Activated CD4-positive, alpha-beta memory T cell treated with anti-CD3 and anti-CD28 coated beads for 36 hours (primary cell): ENCODE measurements at places on chromosomes 6 and 20. TPM values are rescaled to one million over a fixed set of nuclear protein-coding genes. Genes with fewer than 3 reads are reported as not detected.

Gene MARCKS
- 0.07 TPM for total RNA-seq

Gene KCNK5
- 16.5 TPM for total RNA-seq

Gene HEY2
- not detected for total RNA-seq

Gene ADTRP
- total RNA-seq, result 24.1 TPM

Gene AIF1
- 29.0 TPM for total RNA-seq

Gene DEFB132
- total RNA-seq, result not detected

Gene NKAIN2
- total RNA-seq, result not detected

Gene SLC22A1
- 0.14 TPM for total RNA-seq

Gene CTAGE9
- not detected for total RNA-seq

- DNase-seq, result no peak
These were observed 274.5 kb downstream of the ALDH8A1 start for GRCh38 chr6:134675110-134676054.

- DNase-seq, result peak; percentile 52
These were observed 445.9 kb upstream of the JARID2 start for GRCh38 chr6:14799928-14800327.

DNA sequence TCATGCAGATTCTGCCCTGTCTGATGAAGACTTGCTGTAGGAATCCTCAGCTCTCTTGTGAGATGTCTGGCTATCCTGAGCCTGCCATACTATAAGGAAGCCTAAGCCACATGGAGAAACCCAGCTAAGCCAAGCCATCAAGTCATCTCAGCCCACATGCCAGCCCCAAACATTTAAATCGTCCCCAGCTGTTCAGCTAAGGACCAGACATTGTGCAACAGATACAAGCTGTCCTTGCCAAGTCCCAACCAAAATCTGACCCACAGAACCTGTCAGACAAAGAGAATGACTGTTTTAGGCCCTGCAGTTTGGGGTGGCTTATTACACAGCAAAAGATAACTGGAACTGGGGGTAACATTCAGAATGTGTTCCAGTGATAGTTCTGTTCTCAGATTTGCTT is 36.8 kb upstream of the FOXC1 start:
- DNase-seq, result no peak

- DNase-seq, result no peak
These were observed 19.1 kb downstream of the ZMYND8 start for GRCh38 chr20:47337413-47337812.

GRCh38 chr6:42251911-42252637 is 34.4 kb upstream of the MRPS10 start:
- no peak for DNase-seq

DNA sequence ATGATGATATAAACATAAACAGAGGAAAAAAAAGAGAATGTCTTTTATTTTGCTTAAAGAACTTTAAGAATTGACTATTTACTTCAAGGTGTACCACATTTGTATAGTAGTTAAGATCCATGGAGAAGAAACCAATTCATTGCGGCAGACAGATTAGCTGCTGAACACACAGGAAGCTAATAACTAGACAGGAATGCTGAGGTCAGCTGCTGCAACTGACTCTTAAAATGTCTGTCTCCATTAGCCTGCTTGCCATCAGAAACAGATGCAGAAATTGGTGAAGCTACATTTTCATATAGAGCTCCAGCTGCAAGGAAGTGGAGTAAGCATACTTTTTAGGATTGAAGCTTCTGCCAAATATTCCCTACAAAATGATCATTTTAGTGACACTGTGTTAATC is 939.5 kb downstream of the EPHA7 start:
- DNase-seq, result no peak

DNA sequence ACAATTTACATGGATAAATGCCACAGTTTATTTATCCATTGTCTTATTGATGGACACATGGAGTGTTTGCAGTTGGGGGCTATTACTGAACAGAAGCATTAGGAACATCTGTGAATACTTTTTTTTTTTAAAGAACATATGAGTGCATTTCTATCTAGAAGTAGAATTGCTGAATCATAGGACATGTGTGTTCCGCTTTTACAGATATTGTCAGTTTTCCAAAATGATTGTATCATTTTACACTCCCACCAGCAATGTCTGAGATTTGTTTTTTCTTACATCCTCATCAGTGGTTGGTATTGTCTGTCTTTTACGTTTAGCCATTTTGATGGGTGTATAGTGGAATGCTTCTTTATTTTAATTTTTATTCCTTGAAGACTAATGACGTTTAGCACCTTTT is 42.0 kb upstream of the ASIP start:
- no peak for DNase-seq

DNA sequence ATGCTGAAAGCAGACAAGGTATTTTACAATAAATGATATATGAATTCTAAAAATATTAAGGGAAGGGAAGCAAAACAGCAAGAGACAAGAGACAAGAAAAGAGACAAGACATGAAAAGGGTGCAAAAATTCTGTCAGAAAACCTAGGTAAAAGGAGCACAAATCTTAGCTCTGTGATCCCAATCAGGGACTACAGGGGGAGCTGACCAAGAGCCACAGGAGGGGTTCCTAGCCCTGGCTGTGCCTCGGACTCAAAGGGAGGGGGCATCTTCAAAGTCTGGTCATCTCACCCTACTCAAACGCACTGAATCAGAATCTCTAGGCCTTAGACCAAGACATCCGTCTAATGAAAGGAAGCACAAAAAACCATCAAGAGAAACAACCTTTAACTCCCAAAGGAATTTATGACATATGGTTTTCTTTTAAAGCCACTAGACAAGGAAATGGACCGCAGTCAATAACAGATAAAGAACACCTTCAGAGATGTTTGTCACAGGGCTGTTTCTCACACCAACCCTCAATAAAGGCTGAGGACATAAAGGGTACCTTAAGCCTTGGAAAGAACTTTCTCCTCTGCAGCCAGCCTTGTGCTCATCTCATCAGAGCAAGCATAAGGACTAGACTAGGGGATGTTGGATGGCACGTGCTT is 130.4 kb upstream of the CDYL start:
- no peak for DNase-seq

- no peak for DNase-seq
These were observed 51.4 kb downstream of the RIN2 start for GRCh38 chr20:19809505-19809904.

- no peak for DNase-seq
These were observed 56.3 kb downstream of the EDN3 start for GRCh38 chr20:59356662-59357165.

- peak; percentile 20 for DNase-seq
These were observed 14.0 kb upstream of the HLA-F start for GRCh38 chr6:29709188-29709587.

DNA sequence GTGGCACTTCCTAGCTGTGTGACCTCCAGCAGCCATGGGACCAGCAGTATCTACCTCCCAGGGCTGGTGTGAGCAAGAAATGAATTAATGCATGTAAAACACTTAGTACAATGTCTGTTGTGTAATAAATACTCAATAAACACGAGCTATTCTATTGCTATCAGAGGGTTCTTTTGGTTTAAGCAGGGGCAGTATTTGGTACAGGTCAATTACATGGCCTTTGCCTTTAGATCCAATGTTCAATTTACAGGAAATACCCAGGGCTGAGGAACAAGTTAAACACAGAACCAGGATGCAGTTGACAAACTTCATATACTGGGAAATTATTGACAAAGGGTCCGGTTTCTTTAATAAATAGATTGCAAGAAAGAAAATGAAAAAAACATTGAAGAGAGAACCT is 2.9 kb downstream of the TGM2 start:
- no peak for DNase-seq

DNA sequence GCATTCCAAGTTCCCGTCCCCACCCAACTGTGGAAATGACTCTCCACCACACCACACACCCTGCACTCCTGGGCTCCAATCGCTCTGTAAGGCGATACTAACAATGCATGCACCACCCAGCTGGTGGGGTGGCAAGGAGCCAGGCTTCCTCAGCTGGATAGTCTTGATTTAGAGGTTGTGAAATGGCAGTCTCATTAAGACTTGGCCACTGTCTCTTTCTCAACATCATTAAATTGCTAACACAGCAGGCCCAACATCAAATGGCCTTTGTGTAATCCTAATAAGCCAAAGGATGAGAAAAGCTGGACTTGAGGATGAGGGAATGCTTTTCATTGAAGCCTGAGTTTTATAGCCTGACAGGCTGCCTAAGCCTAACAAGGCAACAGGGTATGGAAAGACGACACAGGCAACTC is 223.7 kb downstream of the GMDS start:
- DNase-seq, result no peak

DNA sequence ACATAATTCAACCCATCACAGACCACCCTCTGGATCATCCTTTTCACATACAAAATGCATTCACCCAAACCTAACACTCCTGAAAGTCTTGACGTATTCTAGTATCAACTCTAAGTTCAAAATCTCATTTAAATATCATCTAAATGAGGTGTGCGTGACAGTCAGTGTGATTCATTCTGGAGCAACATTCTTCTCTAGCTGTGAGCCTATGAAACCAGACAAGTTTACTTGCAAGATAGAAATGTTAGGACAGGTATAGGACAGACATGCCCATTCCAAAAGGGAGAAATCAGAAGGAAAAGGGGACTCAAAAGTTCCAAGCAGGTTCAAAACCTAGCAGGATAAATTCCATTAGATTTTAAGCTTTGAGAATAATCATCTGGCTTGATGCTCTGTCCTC is 329.7 kb downstream of the CD83 start:
- DNase-seq, result no peak
